ENCODE measurements at places on chromosomes 1 and 21. TPM values are rescaled to one million over a fixed set of nuclear protein-coding genes. Genes with fewer than 3 reads are reported as not detected.

The ATAD3C gene
- not detected for total RNA-seq

The DNASE2B gene
- total RNA-seq, result not detected

The ROR1 gene
- total RNA-seq, result 10.0 TPM

GRCh38 chr1:205442051-205442725, 13.7 kb downstream of the BLACAT1 start:
- no peak for DNase-seq

DNA sequence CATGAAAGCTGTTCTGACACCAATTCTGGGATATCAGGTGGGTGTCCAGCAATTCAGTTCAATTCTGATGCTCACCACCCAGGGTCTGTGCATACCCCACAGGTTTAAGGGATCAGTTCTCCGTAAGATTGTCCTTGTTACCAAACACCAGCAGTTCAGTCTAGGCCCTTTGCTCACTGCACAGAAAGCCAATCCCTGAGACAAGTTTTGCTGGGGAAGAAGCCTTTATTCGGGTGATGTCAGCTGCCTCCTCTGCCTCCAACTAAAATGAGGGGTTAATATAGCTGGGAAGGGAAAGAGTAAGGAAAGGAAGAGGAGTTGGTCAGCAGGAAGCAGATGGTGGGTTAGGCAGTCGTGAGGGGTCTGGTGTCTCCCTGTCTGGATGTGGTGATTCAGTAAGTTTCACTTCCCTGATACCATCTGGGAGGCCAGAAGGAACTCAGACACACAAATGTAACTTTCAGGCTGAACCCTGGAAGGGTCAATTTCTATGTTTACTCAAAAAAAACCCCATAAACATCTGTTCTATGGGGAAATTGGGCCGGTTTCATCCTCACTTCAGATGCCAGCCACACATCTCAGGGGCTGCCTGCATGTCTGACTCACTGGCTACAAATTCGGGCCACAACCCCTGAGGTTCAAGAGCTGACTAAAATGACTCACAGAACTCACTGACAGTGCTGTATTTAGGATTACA, 83.3 kb upstream of the PGBD5 start:
- DNase-seq, result peak; percentile 82

DNA sequence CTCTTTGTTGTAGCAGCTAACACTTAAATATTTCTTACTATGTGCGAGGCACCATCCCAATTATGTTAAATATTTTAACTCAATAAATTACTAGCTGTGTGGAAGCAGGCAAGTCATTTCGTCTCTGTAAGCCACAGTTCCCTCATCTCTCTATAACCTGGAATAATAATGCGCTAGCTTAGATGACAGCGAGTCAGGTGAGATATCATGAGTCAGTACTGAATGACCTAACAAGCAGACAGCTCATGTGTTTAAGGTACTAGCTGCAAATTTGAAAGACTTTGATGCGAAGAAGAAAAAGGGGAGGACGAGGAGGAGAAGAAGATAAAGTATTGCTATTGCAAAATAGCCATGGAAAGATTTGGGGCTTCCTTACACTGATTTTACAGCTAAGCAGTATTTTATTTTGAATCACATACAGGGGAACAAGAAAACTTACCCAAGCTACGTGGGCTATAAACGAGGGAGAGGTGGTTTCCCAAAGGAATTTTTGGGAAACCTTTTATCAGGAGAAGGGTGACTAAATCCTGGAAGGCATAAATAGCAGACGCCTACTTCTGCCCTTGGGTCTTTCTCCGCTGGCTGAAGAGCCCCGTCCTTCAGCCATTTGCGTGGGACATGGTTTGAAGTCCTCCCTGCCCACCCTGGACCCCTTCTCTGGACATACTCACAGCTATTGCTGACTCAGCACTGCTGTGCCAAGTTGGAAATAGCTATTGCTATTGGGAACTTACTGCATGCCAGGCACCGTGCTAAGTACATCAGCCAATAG, 8.9 kb downstream of the CITED4 start:
- no peak for DNase-seq

The CEP170 gene
- 151 TPM for total RNA-seq

DNA sequence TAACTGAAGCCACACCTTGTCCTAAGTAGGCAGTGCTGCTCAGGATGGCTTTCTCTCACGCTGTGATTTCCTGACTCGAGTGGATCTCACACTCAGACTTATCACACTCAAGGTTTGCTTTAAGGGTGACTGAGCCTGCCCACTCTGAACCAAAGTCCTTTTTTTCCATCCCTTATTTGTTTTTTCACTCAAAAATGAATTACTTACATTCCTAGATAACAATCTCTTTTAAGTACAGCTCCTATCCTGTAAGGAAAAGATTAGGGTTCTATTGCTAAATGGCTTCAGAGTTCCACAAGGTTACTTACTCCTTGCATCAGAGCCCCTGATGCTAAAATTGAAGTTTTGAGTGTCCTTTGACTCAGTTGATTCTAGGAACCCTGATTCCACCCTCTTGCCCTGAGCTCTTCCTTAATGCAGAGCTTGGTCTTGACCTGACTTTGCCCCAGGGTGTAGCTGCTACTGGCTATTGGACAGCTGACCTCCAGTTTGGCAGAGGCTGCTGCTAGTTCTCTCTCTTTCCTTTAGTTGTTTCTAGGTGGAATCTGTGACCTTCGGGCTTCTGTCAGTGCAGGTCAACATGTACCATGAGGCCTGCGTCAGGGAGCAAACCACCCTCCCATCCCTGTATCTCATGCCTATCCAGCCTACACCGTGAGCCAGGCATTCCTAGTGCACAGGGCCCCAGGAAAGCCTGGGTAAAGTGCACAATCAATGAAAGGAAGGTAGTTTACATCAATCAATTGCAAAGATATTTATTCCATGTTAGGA, 80.1 kb upstream of the CD55 start:
- no peak for DNase-seq

The CHIA gene
- total RNA-seq, result not detected

All from IMR-90 (cell line).